ENCODE measurements at places on chromosomes 11 and 22.

- no peak for DNase-seq
Observed at GRCh38 chr11:131866535-131867400, 496.4 kb downstream of the NTM start.

- no peak for DNase-seq
Observed at GRCh38 chr11:110130642-110131238, 37.5 kb downstream of the ZC3H12C start.

GRCh38 chr11:127943763-127944162 is 643.6 kb downstream of the ETS1 start:
- DNase-seq = no peak

DNA sequence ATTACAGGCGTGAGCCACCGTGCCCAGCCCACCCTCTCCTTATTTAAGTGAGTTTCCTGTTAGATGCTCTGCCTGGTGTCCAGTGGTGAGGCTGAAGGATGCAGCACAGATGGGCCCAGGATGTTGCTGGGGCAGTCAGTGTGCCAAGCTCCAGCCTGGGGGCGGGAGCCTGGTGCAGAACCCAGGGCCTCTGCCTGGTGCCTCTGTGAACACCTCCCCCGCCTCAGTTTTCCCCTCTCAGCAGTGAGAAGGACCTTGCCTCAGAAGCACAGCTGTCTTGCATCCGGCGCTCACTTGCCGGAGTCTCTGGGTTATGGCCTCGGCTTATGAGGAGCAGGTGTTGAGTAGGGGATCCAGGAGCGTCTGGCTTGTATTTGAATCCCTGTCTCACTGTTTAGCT is 116.2 kb downstream of the KIAA1671 start:
- peak; percentile 27 for DNase-seq

- peak; percentile 7 for DNase-seq
Observed at GRCh38 chr11:5004424-5005274, 10.0 kb downstream of the OR51L1 start.

- no peak for DNase-seq
Observed at GRCh38 chr11:79052544-79052943, 388.3 kb downstream of the TENM4 start.

Measured in stimulated activated CD4-positive, alpha-beta T cell treated with anti-CD3 and anti-CD28 coated beads, Interleukin-4, amount 100 ng/mL, for 1 hour (primary cell).